Fibroblast of skin of back (primary cell): ENCODE measurements at places on chromosomes 12 and 14.

DNA sequence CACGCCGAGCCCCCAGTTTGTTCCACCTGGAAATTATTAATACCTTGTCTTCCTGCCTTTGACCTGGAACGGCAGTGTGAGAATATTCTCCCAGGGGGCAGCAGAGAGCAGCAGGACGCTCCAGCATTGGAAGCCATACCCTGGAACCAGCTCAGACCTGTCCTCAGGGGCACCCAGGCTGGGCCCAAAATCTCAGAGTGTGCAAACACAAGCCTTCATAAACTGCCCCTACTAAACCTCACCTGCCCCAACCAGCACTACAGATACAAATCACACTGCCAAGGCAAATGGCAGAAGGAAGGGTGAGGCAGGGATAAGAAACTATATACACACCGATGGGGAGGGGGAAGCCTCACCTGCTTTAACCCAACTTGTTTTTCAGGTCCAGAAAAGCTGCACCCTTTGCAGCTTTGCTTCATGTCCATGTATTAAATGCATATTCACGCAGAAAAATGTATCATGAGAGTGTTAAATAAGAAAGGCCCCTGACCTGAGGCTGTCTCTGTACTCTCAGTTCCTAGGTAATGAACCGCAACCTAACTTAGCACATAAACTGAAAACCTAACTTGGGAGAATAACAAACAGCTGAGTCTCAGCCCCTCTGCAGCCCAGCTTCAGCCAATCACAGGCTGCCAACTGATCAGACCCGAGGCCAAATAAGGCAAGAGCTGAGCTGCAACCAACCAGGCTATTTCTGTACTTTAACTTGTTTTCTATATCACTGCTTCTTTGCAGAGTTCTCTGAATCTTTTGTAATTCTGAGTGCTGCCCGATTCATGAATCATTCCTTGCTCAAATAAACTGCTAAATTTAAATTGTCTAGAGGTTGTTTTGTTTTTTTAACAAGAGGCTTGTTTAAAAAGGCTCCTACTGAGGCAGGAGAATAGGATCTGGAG is 130.1 kb downstream of the SPTSSA start:
- peak; percentile 49 for DNase-seq

- DNase-seq, result no peak
Observed at GRCh38 chr12:56935752-56936151, 1.5 kb upstream of the SDR9C7 start.

- no peak for DNase-seq
Observed at GRCh38 chr12:111267144-111267543, 101.8 kb downstream of the PHETA1 start.

DNA sequence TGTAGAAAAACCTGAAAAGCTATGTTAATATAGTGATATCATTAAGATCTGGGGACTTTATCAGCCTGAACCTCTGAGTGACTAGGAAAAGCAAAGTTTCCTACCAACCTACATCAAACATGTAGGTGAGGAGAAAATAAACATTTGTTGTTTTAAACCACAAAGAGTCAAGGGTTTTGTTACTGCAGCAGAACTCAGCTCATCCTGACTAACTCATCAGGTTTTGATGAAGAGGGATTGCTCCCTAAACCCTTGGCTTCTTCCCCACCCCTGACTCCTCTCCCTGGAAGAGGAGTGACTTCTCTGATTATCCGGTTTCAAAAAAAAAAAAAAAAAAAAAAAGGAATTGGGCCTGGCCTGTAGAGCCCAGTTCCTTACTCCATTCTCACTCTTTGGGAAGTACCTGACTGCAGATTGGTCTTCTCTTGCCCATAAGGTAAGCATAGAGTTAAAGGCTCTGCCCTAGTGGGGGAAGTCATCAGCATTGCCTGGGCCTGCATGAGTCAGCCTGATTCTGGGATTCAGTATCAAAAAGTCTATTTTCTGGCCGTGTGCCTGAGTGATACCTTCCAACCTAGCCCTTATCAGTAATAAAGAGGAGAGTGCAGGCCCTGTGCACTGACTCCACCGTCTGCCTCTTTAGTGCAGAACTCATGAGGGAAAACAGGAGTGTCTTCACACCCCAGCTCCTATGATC is 16.9 kb downstream of the BDKRB1 start:
- no peak for DNase-seq

- no peak for DNase-seq
Observed at GRCh38 chr12:70960484-70960883, 39.9 kb upstream of the PTPRR start.

DNA sequence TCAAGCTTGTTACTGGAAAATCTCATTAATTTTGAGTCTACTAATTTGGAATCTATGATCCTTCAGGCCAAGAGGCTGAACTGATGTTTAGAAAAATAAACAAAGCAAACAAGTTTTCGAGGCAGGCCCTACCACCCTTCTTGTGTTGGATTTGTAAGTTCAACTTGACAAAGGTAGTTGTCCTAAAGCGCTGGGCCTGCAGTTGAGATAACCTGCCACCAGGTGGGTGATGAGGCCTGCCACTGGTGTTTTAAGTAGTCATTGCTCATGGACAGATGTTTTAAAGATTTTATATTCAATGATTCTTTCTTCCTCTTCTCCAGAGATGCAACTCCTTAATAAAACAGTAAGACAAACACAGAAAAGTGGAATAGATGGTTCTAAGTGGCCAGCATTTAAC is 19.4 kb downstream of the ACVRL1 start:
- DNase-seq, result no peak

- DNase-seq, result no peak
Observed at GRCh38 chr12:14931359-14931758, 7.0 kb downstream of the ERP27 start.

DNA sequence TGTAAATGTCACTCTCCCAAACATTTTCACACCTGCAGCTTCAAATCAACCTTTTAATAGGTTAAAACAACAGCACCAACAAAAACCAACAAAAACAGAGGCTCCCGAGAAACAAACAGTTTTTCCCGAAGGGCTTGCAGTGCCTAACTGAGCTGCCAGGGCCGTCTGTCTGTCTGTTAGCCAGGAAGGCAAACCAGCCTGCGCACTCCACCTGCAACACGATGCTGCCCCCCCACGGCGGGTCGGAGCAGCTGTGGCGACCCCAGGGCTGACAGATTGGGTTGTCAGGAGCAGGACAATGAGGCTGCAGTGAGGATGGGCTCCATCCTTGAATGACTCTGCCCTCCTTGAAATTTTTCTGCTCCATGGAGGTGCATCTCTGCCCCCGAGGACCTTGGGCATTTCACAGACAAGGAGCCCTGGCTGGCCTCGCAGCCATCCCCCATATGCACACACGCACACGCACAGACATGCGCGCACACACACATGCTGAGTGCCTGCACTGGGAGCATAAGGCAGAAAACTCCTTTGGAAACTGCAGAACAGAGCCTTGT is 2.6 kb downstream of the RTL1 start:
- DNase-seq, result no peak

DNA sequence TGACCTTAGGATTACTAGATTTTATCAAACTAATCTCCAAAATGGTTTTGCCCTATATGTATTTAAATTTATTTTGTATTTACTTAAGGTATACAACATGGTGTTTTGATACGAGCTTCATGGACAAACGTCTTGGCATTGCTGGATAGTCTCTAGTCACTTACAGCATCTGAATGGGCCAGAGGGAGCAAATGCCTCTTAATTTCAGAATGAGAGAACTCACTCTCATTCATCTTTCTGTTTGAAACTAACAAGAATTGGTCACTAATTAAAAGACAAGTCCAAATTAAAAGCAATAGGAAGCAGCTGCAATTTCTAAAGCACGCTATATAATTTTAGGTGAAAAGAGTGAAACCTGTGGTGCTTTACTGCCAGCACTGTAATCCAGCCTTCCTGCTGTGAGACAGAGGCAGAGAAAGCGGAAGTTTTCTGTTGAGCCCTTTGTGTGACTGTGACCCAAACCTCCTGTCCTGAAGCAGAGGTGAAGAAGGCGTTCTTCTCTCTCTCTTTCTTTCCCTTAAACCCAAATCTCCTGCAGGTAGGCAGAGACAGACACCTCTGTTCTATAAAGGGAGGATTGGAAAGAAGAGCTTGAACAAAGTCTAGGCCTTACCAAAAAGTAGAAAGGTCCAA is 184.6 kb upstream of the NAV3 start:
- DNase-seq, result no peak

GRCh38 chr14:61866932-61867920 is 105.0 kb downstream of the SNAPC1 start:
- DNase-seq, result no peak

DNA sequence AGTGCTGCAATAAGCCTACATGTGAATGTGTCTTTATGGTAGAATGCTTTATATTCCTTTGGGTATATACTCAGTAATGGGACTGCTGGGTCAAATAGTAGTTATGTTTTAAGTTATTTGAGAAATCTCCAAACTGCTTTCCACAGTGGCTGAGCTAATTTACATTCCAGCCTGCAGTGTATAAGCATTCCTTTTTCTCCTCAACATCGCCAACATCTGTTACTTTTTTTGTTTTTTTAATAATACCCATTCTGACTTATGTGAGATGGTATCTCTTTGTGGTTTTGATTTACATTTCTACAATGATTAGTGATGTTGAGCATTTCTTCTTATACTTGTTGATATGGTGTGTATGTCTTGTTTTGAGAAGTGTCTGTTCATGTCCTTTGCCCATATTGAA is 1186.2 kb downstream of the BCL11B start:
- peak; percentile 86 for DNase-seq

- no peak for DNase-seq
Observed at GRCh38 chr12:3464561-3464960, 26.4 kb upstream of the PRMT8 start.

DNA sequence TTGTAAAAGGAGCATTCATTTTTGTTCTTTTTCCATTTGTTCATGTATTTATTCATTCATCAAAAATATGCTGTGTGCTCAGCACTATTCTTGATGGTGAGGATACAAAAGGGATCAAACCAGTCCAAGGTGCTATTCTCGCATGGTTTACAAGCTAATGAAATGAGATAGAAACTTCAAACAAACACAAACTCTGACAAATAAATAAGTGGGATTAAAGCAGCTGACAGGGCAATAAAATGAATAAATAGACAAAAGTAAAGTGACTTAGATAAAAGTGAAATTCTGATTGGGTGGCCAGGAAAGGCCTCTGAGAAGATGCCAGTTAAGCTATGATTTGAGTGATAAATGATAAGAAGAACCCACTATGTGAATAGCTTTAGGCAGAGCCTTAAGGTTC is 162.0 kb upstream of the PDZRN4 start:
- DNase-seq, result no peak

DNA sequence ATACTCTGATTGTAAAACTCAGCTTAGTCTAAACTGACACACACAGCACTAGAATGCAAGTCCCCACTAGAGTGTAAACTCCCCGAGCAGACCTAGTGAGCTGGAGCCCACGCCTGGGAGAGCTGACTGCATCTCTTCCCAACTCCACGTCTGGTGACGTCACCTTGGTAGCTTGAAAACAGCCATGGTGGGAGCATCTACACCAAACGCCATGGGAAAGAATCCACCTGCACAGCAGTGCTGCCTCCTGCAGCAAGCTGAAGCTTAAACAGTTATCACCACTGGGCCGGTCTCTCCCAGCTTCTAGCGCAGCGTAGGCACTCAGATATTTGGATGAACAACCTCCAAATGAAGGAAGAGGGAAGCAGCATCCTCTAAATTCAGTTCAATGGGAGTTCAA is 4.3 kb upstream of the PAPLN start:
- DNase-seq, result no peak

DNA sequence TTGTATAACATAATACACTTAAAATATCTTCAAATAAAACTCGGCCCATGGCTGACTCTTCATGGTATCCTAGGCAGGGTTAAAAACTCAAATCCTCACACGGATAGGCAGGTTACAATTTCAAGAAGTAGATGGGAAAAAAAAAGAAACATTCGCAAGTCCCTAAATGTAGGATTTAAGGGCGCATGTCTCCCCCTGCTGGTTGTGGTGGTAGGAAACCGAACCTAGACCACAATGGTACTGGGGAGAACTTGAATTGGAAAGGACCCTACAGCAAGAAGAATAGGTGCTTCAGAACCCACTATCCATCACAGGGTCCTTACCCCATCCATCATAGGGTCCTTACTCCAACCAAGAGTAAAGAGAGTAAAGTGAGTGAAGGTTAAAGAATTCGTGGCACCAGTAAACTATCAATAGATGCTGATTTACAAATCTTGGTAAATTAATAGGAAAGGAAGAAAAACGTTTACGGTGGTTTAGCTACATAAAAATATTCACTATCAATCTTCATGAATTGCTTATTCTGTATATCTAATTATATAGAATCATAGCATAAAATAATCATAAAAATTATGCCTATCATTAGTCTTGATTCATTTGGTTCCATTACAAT is 3.3 kb upstream of the CIPC start:
- DNase-seq, result peak; percentile 72

DNA sequence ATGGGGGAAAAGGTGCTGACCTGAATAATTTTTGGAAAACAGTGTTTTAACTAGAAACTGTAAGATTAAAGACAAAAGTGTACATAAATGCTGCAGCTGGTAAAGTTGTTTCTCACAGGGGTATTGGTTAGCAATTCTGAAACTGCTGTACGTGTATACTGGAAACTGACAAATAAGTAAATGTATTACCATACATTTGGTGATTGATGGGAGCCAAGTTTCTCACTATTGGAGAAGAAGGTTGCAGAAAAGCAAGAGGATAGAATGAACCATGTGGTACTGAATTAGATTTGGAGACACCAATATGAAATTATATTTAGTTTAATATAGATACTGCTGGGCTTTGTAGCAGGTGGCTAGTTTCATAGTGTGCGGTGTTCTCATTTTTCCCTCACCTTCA is 19.6 kb upstream of the FBXO33 start:
- DNase-seq, result no peak

DNA sequence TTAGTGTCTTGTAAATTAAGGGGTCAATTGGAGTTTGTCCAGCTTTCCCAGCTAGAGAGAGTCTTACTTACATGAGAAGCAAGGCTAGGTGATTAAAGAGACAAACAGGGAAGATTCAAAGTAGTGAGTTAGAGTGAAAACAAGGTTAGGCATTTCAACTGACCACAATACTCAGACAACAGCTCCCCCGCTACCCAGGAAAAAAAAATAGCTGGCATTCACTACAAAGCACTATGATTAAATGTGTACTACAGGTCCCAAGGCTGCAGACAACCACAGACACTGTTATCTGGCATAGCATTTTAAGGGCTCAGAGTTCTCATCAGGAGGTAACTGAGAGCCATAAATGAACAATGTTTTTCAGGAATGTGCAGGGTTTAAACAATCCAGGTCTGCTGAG is 680.9 kb downstream of the TMEM121 start:
- DNase-seq, result no peak

GRCh38 chr14:36022765-36023410 is 153.6 kb downstream of the PTCSC3 start:
- no peak for DNase-seq

DNA sequence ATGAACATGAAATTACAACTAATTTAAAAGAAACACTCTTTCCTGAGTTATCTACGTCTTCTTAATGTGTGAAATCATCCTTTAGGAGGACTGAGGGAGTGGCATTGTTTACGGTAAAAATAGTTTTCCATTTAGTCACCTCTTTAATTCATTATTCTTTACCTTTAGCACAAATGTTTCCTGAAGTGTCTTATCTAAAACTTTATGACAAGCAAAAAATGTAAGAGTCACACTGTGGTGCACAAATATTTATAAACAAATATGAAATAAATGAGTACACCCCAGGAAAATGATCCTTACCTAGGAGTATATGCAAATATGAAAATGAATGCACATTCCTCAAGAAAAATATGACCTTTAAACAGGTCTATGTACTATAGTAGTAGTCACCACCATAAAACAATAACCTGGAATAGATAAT is 104.6 kb downstream of the PTPRR start:
- DNase-seq, result no peak

- DNase-seq, result no peak
Observed at GRCh38 chr12:30485230-30485890, 210.3 kb downstream of the IPO8 start.

- no peak for DNase-seq
Observed at GRCh38 chr12:1504304-1504894, 90.0 kb downstream of the FBXL14 start.

- no peak for DNase-seq
Observed at GRCh38 chr14:51225751-51226150, 14.3 kb upstream of the TMX1 start.
